ENCODE measurements at places on chromosomes 1 and 21.

- no peak for DNase-seq
Observed at GRCh38 chr1:10532362-10532761, 57.6 kb downstream of the PEX14 start.

- DNase-seq, result peak; percentile 71
Observed at GRCh38 chr1:30700528-30701257, 22.7 kb downstream of the MATN1 start.

GRCh38 chr1:50604580-50604979 lies 181.3 kb upstream of the DMRTA2 start:
- no peak for DNase-seq

DNA sequence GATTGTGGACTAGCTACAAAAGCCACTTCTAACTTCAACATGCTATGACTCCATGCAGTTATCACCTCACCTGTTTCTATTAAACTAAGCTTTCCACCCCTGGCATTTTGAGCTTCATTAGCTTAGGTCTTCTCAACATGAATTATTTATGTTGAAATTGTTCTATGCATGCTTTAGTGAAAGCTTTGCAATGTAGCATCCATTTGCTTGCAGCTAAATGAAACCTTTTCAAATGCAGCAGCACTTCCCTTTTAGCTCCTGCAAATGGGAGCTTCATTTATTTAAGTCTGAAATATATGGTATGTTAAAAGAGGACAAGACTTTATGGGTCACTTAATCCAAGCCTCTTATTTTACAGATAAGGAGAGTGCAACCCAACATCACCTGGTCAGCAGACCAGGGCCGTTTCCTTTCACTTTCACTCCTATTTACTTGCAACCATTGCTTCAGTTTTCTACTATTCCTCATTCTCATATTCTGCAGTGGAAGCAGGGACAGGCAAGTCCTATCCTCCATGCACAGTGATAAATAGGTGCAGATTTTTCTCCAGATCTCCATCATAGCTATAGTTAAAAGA lies 56.4 kb upstream of the SAMSN1 start:
- DNase-seq, result no peak

- DNase-seq, result no peak
Observed at GRCh38 chr1:93489756-93490155, 41.8 kb downstream of the FNBP1L start.

GRCh38 chr1:162674034-162674608 lies 41.9 kb downstream of the DDR2 start:
- no peak for DNase-seq

- no peak for DNase-seq
Observed at GRCh38 chr1:91763252-91763651, 122.7 kb downstream of the TGFBR3 start.

DNA sequence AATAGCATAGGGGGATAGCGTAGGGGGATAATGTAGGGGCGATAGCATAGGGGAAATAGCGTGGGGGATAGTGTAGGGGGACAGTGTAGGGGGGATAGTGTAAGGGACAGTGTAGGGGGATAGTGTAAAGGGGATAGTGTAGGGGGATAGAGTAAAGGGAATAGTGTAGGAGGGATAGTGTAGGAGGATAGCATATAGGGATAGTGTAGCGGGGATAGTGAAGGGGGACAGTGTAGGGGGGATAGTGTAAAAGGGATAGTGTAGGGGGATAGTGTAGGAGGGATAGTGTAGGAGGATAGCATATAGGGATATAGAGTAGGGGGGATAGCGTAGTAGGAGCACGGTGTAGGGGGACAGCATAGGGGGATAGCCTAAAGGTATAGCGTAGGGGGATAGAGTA lies 14.1 kb upstream of the ARF1 start:
- no peak for DNase-seq

DNA sequence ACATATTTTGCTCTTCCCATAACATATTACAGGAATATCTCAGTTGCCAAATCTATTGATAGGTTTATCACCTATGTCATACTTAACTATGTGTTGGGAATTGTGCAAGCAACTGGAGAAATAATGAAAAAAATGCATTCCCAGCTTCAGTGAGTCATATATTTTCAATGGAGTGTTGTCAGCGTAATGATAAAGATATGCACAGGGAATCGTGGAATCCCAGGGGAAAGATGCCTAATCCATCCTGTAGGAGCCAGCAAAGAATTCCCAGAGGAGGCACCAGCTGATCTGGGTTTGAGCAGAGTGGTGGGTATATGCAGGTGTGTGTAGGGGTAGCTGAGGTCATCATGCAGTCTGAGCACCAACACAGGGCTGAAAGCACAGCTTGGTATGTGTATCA lies 213.3 kb upstream of the DAB1 start:
- DNase-seq, result no peak

- DNase-seq, result no peak
Observed at GRCh38 chr1:173418107-173418985, 58.8 kb upstream of the PRDX6 start.

DNA sequence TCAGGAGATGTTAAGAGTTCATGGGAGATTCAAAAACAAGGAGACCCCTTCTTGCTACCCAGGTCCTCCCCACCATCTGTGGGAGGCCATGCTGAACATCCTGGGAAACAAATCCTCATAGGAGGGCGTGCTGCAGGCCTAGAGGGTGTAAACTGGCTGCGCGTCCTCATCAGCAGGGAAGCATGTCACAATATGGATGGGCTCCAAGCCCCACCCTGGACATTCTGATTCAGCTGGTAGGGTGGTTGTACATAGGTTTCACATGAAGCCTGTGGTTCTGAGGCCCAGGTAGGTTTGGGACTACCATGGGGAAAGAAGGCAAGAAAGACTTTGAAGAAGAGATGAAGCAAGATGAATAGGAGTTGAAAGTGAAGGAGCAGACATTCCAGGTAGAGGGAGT lies 44.6 kb upstream of the IFNLR1 start:
- DNase-seq, result no peak

DNA sequence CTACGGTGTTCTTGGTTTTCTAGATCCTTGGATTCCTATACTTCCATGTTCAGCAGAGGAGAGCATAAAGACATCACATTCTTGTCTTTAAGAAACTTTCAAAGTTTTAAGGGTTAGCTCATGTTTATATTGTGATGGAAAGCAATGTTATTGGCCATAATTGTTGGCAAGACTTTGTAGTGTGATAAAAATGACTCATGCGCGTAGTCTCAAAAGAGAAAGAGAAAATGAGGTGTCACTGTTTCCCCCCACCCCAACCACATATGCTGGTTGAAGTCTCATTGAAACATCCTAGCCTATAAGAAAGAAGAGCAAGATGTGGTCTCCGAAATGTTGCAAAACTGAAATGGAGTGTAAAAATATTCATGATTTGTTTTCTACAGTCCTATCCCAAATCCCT lies 348.8 kb downstream of the PTBP2 start:
- no peak for DNase-seq

DNA sequence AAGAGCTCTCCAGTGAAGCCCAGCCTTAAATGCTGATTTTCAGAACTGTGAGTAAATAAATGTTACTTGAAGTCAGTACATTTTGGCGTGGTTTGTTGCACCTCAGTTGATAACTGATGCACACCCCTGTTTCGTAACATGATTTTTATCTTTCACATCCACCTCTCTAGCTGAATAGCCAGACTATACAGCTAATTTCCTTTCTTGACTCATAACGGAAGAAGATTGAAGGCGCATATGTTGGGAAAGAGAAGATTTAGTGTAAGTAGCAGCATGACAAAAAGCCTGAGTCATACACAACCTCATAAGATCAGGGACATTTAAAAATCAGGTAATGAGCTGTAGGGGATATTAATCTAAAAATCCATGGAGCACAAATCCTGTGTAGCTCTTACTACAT lies 716.2 kb upstream of the ZP4 start:
- DNase-seq, result no peak

DNA sequence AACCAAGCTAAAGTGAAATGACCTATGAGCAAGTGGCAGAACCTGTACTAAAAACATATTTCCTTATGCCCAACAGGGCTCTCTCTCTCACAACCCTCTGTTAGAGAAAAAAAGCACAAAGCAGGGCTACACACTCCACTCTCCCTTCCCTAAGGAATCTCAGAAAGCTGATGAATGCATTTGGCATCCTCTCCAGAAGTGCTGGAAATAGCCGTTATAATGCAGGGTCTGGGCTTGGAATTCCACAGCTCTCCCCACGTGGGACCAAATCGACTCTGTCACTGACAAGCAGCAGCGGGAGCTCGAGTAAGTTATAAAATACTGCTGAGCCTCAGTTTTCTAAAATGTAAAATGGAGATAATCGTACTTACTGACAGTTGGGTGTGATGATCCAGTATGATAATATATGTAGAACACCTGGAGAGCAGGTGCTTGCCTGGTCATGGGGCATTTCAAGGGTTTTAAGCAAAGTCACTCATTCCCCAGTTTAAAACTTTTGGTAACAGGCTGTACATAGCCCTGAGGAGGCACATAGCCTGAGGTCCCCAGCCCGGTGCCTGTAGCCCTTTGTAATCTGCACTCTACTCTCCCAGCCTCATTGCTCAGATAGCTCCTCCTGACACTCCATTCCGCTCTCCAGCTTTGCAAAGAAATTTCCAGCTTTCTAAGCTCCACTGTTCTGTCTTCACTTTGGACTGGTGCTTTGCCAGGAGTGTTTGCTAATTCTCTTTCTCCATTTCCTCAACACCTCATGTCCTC lies 175.6 kb upstream of the DAB1 start:
- DNase-seq, result no peak

GRCh38 chr1:206703661-206704060 lies 19.0 kb downstream of the MAPKAPK2 start:
- DNase-seq, result no peak

DNA sequence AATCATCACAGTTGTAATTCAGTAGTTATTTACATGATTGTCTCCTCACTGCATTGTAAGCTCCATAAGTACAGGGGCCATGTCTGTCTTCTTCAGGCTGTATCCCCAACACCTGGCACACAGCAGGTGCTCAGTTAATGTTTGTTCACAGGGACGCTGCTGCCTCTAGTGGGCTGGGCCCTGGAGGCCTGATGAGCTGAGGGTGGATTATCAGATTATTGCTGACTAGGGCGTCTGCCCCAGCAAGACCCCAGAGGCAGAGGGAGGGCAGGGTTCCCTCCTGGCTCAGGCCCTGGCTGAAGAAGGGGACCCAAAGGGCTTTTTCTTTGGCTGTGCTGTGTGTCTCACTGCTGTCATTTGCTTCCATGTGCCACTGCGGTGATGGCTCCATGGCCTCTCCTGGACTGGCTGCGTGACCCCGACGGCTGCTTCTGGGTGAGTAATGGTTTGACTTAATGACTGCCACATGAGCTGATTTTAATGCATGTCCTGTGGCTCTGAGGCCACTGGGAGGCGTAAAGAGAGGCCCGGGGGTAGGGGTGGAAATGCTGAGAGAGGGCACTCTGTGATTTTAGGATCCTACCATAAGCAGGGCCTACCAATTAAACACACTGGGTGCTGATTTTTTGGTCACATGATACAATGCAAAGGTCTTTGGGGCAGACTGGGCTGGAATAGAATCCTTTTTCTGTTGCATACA lies 20.8 kb upstream of the EPB41 start:
- no peak for DNase-seq

DNA sequence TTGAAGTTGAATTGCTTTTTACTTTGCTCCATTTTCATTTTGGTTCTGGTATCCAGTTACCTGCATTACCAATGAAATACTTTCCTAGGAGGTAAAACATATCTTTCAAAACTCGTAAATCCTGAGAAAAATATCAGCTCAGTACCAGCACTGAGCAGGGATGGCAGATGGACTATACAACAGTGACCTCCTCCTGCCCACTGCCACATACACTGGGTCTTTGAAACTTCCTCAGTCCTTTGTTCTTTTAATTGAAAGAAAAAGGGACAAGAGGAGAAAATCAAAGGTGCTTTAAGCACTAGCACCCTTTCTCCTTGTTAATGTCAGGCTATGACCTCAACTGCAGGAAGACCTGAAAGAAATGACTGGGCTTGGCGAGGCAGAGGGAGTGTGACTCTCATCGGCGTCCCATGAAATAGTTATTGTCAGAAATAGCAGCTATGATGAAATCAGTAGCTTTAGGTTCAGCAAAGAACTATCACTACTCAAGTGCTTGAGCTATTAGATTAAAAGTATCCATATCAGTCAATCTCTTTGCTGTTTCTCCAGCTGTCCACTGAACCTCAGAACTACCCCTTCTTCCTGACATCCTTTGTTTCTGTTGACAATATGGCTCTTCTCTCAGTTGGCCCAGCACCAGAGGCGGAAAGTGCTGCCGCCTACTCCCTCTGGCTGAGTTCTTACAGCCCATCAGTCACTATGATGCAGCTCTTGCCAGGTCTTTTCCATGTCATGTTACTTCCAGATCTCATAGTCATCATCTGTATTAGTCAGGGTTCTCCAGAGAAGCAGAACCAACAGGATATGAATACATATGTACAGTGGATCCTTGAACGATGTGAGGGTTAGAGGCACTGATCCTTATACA lies 207.0 kb upstream of the MAP1LC3C start:
- no peak for DNase-seq

DNA sequence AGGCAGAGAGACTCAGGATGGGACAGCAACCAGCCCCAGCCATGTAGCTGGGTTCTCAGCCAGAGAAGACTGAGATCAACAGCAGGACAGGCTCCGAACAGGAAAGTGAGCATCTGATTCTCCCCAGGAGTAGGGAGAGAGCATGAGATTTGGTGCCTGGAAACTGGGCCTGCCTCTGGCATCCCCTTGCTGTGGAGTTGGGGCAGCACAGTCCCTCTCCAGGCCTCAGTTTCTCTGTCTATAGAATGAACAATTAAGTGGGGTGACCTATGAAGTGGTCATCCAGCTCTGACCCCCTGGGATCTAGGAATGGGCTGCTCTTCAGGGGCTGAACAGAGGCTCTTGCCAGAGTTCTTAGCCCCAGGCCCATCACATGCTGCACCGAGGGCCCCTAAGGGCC lies 55.6 kb downstream of the KLHDC7A start:
- DNase-seq, result no peak

DNA sequence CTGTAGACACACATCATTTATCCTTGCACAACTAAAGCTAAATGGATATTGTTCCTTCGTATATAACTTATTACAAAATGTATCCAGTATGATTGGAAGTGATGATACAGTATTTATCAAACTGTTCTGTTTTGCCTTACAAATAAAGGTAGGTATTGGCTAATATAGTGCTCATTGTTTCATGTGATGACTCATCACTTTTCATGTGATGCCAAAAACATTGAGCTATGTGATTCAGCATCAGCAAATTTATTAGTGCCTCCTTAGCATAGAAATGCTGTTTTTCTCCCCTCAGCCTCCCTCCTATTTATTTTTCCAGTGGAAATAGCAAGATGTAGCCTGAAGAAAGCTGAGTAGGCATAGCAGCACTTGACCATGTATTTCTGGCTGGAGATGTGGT lies 228.6 kb upstream of the LYPLAL1 start:
- no peak for DNase-seq

DNA sequence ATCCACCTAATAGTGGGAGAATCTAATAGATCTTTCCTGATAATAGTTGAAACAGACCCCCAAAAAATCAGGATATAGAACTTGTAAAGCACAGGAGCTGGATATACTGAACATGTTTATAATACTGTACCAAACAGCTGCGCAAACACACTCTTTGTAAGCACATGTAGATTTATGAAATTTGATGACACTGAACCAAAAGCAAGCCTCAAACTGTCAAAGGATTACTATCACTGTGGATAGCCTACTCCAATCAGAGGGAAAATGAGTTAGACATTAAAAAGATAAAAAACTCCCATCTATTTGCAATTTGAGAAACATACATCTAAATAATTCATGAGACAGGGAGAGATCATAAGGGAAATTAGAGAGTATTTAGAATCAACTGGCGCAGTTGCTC lies 26.1 kb downstream of the RCAN3 start:
- DNase-seq, result no peak

- no peak for DNase-seq
Observed at GRCh38 chr1:33099290-33100118, 18.6 kb downstream of the AZIN2 start.
